ENCODE measurements at places on chromosomes 3 and 15.
A peak's percentile ranks its signal among the peaks of the same experiment; 100 is the strongest.

DNA sequence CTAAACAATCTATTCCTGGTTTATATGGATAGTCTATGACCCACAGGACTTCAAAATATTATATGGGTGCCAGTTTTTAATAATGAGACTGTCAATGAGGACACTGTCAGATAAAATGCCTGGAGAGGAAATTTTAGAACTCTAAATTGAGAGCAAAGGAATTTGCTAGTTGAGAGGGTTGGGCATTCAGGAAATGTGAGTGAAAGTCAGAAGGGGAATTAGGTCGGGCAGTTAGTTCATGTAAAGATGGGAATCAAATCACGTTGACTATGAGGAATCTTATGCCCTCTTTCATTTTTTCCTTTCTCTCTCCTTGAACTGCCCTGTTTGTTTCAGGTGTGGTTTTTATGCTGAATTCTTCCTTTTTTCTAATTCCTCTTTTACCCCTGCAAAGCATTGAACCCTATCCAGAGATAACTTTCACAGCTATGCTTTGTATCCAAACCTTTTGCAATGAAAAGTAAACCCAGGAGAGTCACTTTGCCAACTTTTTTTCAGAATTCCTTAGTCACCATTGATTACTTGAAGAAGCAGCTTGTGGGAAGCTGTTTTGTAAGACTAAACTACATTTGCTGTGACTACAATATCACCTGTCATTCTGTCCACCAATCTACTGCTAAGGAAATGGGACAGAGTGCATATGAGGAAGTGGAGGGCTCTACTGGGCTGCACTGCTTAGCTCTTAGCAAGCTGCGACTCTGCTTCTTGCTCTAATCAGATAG lies 27.8 kb downstream of the CHP1 start:
- DNase-seq: no peak

DNA sequence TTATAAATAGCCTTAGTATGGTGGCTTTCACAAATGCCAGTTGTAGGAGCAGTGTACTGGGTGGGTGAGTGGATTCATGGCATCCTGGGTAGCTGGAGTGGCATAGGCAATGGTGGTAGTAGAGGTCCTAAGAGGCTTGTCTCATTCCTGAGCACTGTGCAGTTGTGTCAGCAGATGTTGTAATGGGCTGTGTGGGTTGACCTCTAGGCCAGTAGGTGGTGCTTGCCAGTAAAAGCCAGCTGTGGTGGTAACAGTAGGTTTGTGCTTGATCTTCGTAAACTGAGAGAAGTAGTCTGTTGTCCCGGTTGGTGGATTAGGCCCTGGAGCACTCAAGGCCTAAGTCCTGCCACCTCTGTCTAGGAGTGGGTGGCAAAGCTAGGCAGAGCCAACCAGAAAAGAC lies 149.7 kb upstream of the SUCLG2 start:
- no peak for DNase-seq

DNA sequence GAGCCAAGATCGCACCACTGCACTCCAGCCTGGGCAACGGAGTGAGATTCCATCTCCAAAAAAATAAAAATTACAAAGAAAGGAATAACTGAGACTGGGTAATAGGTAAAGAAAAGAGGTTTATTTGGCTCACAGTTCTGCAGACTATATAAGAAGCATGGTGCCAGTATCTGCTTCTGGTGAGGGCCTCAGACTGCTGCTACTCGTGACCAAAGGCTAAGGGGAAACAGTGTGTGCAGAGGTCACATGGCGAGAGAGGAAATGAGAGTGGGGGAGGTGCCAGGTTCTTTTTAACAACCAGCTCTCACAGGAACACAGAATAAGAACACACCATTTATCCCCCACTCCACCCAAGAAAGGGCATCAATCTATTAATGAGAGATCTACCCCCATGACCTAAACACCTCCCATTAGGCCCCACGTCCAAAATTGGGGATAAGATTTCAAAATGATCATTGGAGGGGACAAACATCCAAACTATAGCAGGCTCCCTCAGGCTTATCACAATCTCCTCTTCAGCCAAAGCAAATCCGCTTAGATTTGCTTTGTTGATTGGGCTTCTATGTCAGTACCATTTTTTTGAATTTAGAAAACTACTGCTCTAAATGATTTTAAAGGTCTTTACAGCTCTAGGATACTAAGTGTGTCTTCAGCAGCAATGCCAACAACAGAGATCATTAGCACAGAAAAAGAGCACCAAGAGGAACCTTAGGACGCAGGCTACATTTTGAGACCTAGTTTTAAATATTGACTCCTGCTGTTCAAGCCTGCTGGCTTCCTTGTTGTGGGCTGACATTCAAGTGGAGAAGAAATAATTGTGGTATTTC lies 84.2 kb upstream of the TBL1XR1 start:
- no peak for DNase-seq

GRCh38 chr3:44952689-44953088 lies 23.3 kb downstream of the ZDHHC3 start:
- DNase-seq: no peak

GRCh38 chr15:39581793-39582285 lies 960 bp downstream of the THBS1 start:
- peak; percentile 42 for DNase-seq

GRCh38 chr15:75455424-75455981 lies 4.0 kb upstream of the SIN3A start:
- peak; percentile 86 for DNase-seq

- DNase-seq: no peak
Measured at GRCh38 chr15:91924837-91925495, 71.5 kb downstream of the SLCO3A1 start.

DNA sequence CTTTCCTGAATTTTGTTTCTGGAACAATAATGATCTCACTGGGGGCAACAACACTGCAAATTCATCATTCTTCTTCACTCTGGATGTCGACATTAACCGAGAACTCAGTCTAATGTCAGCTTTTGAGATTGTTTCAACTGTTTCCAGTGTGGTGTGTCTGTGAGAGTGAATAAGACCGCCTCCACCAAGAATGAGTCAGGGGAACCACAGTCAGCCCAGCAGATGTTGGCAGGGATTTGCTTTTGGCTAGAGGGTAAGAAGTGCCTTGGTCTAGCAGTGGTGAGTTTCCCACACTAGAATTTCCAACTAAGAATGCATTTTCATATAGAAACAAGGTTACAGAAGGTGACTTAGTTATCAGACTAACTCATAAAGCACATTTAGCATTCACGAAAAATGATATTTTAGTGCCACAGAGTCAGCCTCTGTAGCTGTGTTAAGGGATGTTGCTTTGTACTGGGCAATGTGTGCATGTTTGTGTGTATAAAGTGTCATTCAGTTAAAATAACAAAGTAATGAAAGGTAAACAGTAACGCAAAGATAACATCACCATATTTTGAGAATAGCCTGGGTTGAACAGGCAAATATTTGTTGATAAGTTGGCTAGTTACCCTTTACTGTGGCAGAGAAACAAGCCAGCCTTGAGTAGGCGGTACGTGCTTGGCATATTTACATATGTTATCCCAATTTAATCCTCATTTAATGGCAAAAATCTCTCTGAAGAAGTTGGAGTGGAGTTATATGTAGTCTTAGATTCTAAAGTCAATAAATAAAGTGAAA lies 33.8 kb downstream of the DRD3 start:
- DNase-seq: no peak

DNA sequence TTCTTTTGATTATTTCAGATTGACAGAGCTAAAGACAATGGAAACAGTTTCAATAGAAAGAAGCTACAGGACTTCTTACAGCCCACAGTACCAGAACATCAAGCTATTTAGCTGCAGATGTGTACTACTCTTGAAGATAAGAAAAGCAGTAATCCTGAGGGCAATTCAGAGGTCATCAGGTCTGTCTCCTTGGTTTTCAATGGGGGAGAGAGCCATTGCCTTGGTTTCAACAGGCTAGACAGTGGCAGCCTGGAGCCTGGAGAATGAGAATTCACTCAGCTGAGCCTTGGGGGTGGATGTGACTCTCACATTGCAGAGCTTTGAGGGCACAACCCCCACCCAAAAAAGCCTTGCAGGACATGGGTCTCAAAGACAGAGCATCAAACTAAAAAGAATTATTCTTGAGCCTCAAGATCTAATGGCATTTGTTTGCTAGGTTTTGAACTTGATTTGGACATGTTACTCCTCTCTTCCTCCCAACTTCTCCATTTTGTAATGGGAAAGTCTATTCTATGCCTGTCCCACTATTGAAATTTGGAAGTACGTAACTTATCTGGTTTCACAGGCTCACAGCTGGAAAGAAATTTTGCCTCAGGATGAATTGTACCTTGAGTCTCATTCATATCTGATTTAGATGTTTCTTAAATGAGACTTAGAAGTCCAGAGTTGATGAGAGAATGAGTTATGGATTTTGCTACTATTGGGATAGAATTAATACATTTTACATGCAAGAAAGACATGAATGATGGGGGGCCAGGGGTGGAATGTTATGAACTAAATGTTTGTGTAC lies 36.9 kb downstream of the PLSCR1 start:
- DNase-seq: no peak

GRCh38 chr3:94716326-94717018 lies 653.6 kb downstream of the NSUN3 start:
- DNase-seq: no peak

DNA sequence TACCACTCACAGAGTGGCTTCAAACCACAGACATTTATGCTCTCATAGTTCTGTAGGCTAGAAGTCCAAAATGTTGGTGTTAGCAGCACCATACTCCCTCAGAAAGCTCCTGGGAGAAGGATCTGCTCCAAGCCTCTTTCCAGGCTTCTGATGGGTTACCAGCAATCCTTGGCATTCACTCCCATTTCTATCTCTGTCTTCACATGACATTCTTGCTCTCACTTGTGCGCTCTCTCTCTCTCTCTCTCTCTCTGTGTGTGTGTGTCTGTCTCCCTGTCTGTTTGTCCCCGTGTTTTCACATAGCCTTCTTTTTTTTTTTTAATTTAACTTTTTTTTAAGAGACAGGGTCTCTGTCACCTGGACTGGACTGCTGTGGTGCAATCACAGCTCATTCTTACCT lies 26.3 kb downstream of the CDAN1 start:
- no peak for DNase-seq

DNA sequence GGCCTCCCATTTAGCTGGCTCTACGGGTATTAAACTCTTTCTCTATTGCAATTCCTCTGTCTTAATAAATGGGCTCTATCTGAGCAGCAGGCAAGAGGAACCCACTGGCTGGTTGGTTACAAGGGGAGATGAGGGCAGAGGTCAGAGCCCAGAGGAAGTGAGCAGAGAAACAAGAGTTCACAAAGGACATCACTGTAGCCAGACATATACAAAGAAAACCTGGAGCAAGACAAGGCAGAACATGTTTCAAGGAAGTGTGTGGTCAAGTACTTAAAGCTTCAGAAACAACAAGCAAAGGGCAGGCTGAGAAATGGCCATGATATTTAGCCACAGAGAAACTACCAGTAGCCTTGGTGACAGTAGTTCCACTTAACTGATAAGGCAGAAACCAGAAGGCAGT lies 24.3 kb downstream of the SUSD5 start:
- DNase-seq: no peak

DNA sequence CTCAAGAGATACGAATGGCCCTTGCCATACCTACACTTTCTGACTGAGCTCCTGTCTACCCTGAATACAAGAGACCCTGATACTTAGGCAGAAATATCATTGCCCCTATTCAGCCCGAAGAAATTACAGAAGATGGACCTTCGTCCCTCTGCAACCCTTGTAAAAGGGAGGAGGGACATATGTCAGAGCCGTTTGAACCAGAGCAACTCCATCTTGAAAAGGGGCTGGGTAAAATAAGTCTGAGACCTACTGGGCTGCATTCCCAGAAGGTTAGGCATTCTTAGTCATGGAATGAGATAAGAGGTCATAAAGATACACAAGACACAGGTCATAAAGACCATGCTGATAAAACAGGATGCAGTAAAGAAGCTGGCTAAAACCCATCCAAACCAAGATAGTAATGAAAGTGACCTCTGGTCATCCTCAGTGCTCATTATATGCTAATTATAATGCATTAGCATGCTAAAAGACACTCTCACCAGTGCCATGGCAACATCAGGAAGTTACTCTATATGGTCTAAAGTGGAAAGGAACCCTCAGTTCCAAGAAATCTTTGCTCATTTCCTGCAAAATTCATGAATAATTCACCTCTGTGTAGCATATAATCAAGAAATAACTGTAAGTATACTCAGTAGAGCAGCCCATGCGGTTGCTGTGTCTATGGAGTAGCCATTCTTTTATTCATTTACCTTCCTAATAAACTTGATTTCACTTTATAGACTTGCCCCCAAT lies 49.7 kb upstream of the GPD1L start:
- DNase-seq: no peak

DNA sequence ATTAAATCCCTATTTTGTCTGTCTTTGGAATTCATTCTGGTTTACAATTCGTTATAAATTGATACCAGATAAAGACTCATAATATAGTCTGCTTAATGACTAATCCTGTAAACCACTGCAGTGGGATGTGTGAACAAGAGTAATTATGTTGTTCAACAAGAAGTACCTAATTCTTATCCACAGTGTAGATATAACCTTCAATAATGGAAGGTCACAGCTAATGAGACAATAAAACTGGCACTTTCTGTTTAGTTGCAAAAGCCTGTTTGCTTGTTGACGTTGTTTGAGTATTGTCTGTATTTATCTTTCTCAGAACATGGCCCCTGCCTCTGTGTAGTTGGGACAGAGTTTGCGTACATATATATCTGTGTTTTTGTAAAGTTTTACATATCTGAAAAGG lies 26.7 kb downstream of the PIAS1 start:
- DNase-seq: no peak

GRCh38 chr3:167830007-167830406 lies 94.5 kb downstream of the SERPINI1 start:
- no peak for DNase-seq

DNA sequence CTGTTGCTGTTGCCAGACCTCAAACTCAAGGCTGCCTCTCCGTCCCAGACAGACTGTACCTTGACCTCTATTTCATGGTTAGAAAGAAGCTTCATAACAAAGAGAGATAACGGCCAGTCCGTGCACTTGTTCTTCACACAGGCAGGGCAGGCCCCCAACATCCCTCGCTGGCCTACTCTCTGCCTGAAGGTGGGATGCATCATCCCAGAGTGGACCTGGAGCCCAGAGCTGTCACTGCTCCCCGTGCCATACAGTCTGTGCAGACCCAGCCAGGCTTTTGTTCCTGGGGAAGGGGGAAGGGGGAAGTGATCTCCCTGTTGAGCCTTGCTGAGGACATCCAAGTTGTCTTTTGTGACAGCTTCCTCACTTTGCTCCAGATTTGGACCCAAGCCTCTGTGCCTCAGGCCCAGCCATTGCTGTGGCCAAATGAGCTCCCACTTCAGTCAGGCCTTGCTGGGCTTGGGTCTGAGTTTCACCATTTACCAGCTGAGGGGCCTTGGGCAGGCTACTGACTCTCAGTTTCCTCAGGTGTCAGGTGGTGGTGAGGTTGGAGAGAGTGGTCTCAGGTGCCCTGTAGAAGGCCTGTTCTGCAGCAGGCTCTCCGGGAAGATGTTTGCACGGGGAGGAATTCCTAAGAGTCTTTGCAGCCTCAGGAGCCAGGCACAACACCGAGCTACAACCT lies 141.6 kb downstream of the DNAJB8 start:
- DNase-seq: no peak

Data from glutamatergic neuron (in vitro differentiated cells).